Bone marrow (tissue), 2 donors: ENCODE measurements at places on chromosomes 4 and X.

GRCh38 chr4:146975527-146975926, 29.9 kb upstream of the TTC29 start:
- no peak for DNase-seq

DNA sequence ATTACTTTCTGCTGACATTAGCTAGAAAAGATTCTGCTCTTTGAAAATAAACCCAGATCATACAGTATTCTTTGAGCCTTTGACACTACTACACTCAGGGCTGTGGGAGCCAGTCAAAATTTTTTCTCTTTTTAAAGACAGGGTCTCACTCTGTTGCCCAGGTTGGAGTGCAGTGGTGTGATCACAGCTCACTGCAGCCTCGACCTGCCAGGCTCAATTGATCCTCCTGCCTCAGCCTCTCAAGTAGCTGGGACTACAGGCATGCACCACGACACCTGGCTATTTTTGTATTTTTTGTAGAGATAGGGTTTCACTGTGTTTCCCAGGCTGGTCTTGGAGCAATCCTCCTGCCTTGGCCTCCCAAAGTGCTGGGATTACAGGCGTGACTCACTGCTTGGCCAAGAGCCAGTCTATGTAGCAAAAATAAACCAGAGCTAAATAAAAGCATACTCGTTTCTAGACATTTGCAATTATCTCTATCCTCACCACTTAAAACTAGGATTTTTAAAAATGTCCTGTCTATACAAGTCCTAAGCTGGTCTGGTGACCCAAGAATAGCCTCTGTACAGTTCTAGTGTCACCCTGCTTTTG, 43.2 kb downstream of the AKAP4 start:
- DNase-seq, result no peak

DNA sequence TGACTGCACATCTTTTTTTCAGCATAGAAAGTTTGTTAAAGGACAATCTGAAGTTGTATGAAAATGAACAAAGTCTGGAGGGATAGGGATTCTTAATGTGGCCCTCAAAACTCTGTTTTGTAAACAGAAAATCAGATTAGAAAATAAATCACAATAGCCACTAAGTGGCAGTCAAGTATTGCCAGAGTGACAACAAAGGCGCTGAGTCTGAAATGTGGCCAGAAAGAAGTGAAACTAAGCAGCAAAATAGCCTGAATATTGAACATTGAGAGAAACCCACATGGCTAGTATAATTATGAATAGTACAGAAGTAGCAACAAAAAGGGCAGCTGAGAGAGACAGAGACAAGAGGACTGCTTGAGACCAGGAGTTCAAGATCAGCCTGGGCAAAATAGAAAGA, 81.1 kb upstream of the CT45A1 start:
- DNase-seq, result no peak

DNA sequence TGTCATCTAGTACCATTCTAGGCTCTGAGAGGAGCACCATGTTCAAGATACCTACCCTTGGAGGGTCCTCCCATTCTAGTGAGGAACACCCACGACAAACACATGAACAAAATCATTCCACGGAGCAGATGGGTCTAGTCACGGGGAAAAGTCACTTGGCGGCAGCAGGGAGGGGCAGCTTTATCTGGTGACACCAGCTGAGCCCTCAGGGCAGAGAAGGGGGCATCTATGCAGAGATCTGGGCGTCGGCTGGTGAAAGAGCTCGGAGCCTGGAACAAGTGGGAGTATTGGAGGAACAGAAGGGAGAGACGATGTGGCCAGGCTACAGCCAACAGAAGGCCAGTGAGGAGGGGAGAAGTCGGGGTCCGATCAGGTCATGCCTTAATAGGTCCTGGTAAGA, 11.9 kb upstream of the PDHA1 start:
- DNase-seq, result no peak

DNA sequence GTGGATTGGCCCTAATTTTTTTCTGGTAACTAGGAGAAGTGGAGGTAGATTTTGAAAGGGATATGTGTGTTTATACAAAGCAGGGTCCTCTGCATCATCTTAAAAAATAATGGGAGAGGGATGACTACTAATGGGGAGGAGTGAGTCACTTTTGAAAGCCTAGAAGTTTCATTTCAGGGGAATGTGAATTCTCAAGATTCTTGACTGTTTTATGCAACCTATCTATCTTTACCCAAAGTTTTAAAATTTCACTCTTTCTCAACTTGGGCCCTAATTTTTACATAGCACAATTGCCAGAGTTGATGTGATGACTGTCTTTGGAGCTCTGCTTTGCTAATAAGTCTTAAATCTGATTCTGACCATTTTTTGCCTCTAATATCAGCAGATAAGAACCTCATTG, 445.2 kb downstream of the GRXCR1 start:
- DNase-seq, result no peak

GRCh38 chrX:14506866-14507265, 22.5 kb upstream of the GLRA2 start:
- no peak for DNase-seq
